ENCODE measurements at places on chromosomes 2 and 18.

DNA sequence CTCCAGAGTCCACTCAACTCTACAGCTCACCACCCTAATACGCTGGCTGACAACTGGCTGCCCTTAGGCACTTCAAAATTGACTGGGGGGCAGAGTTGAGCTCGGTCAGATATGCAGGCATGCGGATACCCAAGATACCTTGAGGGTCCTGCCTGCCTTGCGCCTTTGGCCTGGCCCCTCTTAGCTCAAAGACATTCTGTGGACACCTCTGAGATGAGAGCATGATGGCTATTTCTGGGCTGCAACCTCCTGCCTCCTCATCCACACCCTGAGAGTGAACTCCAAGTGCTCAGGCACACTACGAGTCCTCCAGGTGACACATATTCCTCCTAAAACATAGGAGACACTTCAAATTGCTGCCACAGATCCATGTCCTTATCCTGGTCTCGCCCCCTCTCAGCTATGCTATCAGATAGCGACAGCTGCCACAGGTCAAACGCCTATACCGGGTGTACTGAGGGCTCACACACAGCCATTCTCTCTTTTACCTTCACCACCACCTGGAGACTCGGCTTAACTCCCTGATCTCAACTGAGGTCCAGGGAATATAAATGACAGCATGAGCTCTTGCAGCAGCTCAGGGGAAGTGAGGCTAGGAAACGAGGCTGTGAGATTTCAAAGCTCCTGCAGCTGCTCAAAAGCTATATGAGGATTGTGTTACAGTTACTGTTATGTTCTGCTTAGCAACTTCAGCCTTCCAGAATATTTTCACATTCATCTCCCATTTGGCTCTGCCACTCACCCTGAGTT lies 60.5 kb upstream of the TEX51 start:
- no peak for DNase-seq

- DNase-seq: no peak
Measured at GRCh38 chr2:64663402-64663801, 9.7 kb upstream of the SERTAD2 start.

DNA sequence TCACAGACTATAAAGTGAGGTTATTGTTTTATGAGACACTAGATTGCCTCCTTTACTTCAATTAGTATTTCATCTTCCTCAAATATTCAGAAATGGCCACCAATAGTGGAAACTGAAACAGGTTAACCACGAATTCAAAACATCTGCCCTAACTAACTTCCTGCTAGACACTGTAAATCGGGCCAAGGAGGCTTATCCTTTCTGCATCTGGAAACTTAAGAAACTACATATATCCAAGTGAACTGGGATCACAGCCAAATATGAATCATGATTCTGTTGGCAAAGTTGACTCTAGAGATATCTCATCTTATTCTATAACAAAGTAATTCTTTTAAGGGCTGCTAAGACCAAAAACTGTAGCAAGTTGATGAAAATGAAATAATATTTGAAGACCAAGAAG lies 136.6 kb upstream of the ZC3H15 start:
- peak; percentile 84 for DNase-seq

DNA sequence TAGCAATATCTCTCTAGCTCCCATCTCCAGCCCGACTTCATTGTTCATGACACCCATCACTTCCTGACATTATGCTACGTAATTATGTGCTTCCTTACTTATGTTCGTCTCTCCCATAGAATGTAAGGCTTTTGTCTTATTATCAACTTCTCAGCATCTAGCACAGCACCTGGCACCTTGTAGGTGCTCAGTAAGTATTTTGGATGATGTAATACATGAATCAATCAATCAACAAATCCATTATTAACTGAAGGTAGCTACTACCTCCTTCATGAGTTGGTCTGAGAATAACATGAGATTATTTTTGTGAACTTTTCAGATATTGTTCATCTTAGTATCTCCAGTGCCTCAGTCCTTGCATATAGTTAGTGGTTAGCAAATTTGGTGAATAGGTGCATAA lies 109.3 kb downstream of the EN1 start:
- DNase-seq: no peak

DNA sequence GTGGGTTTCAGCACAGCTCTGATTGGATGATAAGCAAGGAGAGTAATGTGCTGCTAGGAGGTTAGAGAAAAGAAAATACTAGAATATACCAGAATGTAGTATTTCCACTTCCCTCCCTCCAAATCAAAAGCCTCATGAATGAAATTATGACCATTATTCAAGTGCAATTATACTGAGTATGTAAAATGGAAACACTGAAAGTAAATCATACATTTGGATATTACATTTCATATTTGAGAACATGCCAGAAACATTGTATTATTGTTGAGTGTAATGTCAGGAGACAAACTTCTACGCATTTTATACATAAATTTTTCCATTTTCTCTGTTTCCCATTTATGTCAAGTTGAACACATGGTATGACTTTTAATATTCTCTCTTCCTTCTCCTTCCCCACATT lies 942 bp upstream of the CETN1 start:
- DNase-seq: no peak

GRCh38 chr2:134246154-134246874 lies 7.6 kb upstream of the MGAT5 start:
- DNase-seq: no peak

DNA sequence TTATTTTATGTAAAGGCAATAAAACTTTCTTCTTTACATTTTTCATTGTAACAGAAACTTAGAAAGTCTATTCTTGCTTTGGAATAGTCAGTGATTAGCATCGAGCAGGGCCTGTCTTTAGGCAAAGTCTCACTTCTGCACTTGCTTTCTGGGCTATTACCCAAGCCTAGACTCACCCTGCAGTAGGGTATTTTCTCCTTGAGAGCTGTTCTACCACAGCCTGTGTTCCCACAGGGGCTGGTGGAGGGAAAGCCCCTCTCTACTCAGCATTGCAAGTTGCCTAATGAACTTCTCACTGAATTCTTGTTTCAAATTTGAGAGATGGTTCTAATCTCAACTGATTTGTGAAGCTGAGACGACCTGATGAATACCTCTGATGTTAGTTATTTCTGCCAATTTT lies 111.7 kb upstream of the KLHL14 start:
- DNase-seq: no peak

DNA sequence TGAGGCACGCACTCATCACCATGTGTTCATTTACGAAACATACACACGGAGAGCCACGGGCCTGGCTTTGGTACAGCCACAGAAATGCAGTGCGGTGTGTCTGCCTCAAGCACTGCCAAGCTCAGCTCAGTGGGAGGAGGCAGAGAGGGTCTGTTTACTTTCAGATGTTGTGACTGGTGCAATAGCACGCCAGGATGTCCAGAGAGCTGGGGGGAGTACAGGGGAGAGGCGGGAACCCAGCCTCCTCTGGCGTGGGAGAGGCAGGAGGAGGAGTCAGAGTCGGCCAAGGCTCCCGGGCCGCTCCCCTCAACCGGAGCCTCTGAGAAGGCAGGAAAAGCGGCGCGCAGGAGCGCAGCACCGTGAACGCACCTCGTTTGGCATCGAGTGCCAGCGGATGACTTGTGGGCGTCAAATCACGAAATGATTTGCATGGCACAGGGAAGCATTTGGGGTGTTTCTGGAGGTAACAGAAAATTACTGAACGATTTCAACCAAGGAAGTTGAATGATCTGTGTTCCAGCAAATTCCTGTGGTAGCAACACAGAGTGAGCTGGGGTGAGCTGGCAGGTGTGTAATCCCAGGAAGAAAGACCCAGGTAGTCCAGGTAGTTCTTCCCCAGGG lies 143.0 kb downstream of the ZNF516 start:
- DNase-seq: peak; percentile 20

- no peak for DNase-seq
Measured at GRCh38 chr2:124798551-124798950, 773.5 kb downstream of the CNTNAP5 start.

- DNase-seq: peak; percentile 99
Measured at GRCh38 chr2:226115102-226115831, 684.4 kb downstream of the IRS1 start.

GRCh38 chr2:85245891-85246290 lies 81.9 kb downstream of the TGOLN2 start:
- no peak for DNase-seq

DNA sequence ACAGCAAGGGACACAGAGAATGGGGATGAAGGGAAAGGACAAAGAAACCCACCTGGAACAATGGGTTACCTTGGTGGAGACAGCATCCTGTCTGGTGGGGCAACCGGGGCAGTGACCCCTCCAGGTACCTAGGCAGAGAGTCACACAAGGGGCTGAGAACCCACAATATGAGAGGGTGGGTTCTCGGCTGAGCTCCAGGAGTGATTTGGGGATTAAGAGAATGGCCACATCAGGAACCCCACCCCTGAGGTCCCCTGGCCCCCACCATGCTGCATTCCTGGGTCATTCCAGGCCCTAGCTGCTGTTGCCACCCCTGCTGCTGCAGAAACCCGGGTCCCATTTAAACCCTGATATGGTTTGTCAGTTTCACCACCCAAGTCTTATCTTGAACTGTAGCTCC lies 172.3 kb downstream of the RTP5 start:
- no peak for DNase-seq

- peak; percentile 40 for DNase-seq
Measured at GRCh38 chr2:100976645-100977391, 25.3 kb upstream of the RPL31 start.

DNA sequence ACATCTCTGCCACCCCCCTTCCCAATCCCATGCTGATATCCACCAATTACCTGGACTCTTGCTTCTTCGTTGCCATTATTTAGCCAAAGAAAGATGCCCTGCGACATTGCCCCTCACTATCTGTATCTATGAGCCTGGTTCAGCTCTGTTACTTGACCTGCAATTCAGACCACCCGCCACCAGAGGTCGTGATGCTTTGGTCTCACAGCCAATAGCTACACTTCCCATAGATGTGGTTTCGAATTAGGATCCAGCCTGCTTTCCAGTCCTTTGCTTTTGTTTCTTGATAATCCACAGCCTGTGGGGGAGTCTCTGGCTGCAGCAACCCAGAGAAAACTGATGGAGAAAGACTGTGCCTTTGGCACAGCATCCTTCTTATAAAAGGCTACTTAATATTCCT lies 239.4 kb downstream of the KLHL29 start:
- no peak for DNase-seq

DNA sequence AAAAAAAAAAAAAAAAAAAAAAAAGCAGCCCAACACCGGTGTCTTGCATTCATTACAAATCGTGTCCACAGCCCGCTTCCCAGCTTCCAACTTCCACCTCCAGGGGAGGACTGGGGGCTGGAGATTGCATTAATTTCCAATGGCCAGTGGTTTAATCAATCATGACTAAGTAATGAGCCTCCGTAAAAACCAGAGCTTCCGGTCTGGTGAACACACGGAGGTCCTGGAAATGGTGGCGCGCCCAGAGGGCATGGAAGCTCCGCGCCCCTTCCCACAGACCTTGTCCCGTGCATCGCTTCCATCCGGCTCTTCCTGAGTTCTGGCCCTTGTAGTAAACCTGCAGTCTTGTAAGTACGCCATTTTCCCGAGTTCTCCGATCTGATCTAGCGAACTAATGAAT lies 43.6 kb downstream of the EEF1B2 start:
- DNase-seq: no peak

DNA sequence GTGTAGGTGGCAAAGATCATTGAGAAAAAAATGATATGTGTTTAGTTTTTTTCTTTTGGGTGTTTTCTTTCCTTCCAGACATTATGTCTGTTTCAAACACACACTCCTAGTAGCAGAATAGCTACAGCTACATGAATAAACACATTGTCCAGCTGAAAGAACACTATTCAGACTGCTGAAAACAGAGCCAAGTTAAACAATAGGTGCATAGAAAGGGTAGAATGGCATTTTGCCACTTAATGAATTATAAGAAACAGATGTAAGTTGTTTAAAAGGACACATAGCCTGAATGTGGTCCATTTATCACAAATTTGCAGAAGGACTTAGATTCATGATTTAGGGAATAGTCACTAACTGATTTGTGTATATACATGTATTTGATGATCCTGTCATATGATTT lies 20.1 kb downstream of the CTLA4 start:
- no peak for DNase-seq

- DNase-seq: no peak
Measured at GRCh38 chr2:111905990-111906735, 7.8 kb downstream of the MERTK start.

- no peak for DNase-seq
Measured at GRCh38 chr2:131567891-131568290, 40.2 kb downstream of the CCDC74A start.

GRCh38 chr2:160157861-160158829 lies 41.9 kb downstream of the ITGB6 start:
- no peak for DNase-seq

DNA sequence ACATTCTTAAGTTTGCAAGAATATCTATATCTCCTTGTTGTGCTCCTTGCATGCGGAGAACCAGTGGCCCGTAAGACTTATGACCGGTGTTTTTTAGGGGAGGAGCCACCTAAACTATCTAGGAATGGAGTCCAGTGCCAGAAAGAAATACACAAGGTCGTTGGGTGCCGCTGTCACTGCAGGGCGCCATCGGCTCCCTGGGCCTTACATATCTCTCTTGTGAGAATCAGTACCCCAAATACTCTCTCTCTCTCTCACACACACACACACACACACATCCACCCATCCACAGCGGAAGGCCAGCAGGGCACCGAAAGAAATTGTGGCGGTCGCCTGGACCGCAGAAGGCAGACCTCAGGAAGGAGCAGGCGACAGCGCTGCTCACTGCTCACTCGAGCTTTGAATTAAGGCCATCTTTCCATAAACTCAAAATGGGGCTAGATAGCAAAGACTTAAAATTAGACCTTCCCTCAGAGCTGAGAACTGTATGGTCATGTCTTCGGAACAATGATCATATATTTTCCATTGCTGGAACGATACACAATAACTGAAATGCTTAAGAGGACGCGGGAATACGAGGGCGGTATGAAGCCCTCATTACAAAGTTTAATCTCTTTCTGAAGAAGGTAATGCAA lies 10.4 kb downstream of the NR4A2 start:
- no peak for DNase-seq

DNA sequence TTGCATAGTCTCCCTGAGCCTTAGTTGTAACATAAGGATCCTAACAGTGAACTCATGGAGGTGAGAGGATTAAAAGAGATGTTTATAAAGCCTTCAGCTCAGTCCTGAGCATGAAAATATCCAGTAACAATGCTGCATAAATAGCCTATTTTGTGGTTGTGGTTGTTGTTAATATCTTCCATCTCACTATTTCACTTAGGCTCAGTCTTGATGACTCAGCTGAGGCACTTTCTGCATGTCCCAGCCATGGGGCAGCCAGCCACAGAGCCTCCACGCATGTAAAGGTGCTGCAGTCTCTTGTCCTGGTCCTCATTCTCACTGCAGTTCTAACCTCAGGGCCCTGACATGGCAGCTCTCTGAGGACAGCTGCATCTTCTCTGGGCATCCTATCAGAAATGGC lies 218.8 kb upstream of the PKDCC start:
- DNase-seq: no peak
